WTC11 (cell line): ENCODE measurements at places on chromosomes 5 and 9. TPM values are rescaled to one million over a fixed set of nuclear protein-coding genes. Genes with fewer than 3 reads are reported as not detected.

The APBB3 gene
- 23.7 to 25.9 TPM (median 25.2 TPM) in 3 replicates for total RNA-seq

DNA sequence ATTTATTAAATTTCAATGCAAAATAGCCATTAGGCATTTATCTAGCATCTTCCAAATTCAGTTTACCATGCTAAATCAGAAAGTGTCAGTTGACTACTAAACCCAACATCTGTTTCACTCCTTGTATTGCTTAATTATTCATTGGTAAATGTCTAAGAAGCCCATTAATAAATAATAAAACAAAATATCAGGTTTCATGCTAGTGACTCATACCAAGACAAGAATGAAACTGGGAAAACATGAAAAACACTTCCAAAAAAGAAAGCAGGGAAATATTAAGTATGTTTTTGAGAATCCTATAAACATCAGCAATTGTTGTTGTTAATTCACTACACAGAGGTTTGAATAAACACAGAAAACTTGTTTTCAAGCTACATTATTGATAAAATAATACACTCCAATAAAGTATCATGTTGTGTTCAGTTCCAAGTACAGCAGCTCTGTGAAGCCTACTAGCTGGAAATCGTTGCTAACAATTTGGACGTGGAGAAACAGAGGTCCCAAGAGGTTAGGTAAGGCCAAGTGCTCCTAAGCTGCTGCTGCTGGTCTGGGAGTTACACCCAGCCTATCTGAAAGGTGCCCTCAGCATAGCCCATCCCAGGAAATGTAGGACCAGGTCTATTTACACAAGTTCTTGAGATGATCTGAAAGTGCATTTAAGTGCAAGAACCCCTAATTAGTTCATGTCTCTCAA, 78.8 kb downstream of the GNAQ start:
- no peak for DNase-seq
- H3K27me3 ChIP-seq = no peaks in the 10 kb centered on the region
- H3K4me1 ChIP-seq = peaks cover 79% of the 10 kb centered on the region
- no peaks in the 10 kb centered on the region for H3K36me3 ChIP-seq
- H3K4me3 ChIP-seq = no peak overlapping the region

- H3K27me3 ChIP-seq = no peaks in the 10 kb centered on the region
- H3K4me1 ChIP-seq = peaks cover 2% of the 10 kb centered on the region; the same call in 1 of the 2 replicates
- no peak overlapping the region for H3K4me3 ChIP-seq
- H3K36me3 ChIP-seq = 0 out of 2 replicates have a peak, but pooled peaks cover 8% of the 10 kb centered on the region
- no peak for DNase-seq
- no peak overlapping the region for H3K27ac ChIP-seq
Observed at GRCh38 chr5:112930082-112930344, 8.0 kb upstream of the REEP5 start.

DNA sequence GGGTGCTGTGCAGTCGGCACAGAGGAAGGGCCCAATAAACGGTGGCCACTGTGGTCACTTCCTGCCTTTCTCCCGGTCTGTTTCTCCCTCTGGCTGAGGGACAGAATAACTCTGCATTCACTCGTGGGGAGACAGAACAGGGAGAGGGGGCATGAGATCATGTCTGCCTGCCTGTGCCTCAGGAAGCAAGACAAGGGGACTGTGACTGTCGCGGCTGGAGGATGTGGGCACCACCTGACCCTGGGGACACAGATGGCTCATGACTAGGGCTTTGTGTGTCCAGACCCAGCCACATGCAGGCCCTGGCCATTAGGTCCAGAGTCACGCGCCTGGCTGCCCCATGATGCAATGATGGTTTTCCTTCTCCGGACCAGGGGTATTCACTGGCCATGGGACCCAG, 5.8 kb downstream of the TRUB2 start:
- no peak overlapping the region for H3K4me3 ChIP-seq
- peaks cover 25% of the 10 kb centered on the region for H3K36me3 ChIP-seq
- H3K27ac ChIP-seq = no peak overlapping the region
- H3K4me1 ChIP-seq = no peaks in the 10 kb centered on the region
- no peaks in the 10 kb centered on the region for H3K27me3 ChIP-seq

GRCh38 chr5:17634160-17634559, at the start of gene TAF11L14:
Gene TAF11L14, plus strand, starts transcription at chr5:17634460.
- no peaks in the 10 kb centered on the region for H3K4me1 ChIP-seq
- no peak for DNase-seq
- no peak within 1 kb of the TSS for H3K4me3 ChIP-seq
- no peaks in the 10 kb centered on the region for H3K36me3 ChIP-seq

GRCh38 chr5:53010814-53011213, 21.7 kb downstream of the ITGA2 start:
- no peak overlapping the region for H3K4me3 ChIP-seq
- H3K27me3 ChIP-seq = no peaks in the 10 kb centered on the region
- H3K27ac ChIP-seq = no peak overlapping the region
- no peak for DNase-seq
- H3K36me3 ChIP-seq = no peaks in the 10 kb centered on the region
